Hindlimb muscle (tissue), 1 donor: ENCODE measurements at places on chromosomes 2 and 18. TPM values are rescaled to one million over a fixed set of nuclear protein-coding genes. Genes with fewer than 3 reads are reported as not detected.

DNA sequence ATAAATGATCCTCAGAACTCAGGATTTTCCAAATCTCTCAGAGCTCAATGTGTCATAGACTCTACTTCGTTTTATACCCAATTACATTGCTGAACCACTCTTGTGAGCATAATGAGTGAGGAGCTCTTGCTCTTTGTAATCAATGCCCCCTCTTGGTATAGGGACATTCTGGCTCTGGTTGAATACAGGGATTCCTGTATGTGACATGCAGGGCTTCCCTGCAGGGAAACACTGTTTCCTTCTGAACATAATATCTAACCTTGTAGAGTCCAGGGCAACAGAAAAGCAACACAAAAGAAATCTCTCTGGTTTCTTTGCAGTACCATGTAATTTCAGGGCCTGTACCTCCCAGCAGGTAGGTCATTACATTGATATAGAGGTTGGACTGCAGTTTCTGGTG lies 101.5 kb downstream of the CPS1 start:
- no peak for DNase-seq

- no peak for DNase-seq
Observed at GRCh38 chr2:58521803-58522554, 280.9 kb upstream of the FANCL start.

DNA sequence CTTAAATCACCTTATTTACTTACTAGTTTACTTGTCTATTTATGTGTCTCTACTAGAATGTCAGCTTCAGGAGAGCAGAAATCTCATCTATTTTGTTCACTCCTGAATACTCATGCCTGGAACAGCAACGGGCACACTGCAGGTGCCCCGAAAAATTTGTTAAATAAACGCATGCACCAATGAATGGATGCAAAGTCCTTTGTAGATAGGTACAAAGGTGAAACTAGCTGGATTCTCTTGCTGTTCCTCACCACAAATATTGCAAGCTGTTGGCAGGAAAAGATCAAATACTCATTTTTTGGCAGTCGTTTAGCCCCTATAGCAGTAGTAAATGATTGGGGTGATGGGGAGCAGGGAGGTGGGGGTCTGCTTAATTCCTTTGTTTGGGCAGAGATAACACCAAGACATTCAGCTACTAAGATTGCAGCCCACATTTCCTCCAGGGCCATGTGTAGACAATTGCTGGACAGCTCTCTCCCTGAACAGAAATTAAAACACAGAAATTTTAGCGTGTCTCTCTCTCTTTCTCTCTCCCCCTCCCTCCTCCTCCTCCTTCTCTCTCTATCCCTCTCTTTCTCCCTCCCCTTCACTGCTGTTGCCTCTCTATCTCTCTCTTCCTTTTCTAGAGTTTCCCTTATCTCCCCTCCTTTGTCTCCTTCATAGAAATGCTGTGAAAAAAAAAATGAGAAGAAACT lies 5.4 kb downstream of the MARCHF4 start:
- no peak for DNase-seq

DNA sequence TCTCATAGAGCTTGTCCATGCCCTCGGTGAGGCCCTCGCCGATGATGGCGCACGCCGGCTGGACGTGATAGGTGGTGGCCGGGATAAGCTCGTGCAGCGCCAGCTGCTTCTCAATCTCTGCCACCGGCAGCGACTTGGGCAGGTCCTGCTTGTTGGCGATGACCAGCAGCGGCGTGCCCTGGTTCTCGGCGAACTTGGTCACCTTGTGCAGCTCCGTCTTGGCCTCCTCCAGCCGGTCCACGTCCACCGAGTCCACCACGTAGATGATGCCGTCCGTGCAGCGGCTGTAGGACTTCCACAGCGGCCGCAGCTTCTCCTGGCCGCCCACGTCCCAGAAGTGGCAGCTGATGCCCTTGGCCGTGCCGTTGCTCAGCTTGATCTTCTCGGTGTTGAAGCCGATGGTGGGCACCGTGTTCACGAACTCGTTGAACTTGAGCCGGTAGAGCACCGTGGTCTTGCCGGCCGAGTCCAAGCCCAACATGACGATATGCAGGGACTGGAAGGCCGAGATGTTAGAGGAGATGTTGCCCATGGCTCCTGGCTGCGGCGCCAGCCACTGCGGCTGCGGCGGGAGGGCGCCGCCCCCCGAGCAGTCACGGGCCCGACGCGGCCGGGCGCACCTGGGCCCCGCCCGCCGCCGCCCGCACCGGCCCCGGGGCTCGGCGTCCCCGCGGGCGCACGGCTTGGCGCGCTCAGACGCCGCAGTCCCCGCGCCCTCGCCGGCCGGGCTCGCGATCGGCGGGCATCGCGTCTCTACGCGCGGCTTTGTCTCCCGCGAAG lies 636 bp downstream of the ARL4C start:
- DNase-seq, result no peak

- DNase-seq, result no peak
Observed at GRCh38 chr2:54085069-54085468, 30.3 kb upstream of the ACYP2 start.

DNA sequence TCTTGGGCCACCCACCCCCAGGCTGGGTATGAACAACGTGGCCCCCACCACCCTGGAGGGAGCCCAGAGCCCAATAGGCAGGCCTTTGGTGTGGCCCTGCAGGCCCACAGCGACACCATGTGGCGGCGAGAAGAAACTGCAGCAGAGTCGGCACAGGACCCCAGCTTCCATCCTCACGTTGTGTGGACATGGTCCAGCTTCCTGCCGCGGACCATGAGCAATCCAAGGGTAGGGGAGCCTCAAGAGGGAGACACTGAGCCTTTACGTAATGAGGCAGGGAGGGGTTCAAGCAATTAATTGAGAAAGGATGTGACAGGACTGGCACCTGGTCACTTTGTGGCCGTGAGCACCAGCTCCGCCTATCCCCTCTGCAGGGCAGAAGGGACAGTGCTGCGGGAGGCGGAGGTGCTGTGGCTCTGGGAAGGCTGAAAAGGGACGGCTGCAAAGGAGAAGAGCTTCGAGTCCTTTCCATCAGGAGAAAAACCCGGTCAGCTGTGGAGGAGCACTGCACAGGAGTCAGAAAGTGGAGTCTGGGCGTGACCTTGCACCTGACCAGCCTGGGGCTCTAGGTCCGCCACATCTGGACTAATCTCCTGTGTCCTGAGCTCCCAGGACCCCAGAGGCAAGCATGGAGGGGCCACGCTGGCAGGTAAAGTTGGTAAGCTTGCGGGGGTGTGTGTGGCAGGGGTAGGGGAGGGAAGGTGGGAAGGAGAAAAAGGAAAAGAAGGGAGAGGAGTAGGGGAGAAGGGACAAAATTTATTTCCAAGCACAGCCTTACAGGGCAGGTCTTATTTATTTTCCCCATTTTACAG lies 44.9 kb downstream of the TMEM37 start:
- DNase-seq, result peak; percentile 42

DNA sequence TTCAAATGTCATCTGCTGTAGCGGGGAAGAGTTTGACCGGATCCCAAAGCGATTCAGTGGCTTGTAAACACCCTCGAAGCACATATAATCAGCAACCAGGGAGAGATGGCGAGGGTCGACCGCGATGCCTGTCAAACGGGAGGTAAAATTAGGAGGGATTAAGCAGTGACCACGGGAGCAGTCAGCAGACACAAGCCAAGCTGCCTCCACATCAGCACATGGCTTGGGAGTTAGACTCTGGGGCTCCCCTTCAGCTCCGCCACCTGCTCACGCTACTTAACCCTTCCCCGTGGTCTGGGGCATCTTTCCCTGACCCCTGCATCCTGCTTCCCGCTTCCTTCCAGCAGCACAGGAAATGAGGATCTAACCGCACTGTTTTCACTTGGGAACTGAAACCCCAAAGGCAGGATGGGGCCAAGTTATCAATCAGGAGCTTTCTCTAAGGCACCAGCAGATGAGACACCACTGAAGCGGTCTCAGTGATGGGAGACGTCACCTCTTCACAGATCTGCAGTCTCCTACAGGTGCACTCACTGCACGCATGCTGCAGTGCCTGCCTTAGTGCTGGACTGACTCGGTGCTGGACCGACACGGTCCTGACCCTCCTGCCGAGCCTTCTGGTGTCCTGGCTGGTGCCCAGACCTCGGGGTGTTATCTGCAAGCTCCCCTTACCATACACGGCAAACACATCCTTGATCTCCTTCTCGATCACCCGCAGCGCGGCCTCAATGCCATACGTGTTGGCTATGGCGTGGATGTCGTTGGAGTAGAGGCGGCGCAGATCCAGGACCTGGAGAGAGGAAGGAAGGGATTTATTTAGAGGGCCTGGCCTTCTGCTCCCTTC lies 77.5 kb downstream of the POLR1A start:
- no peak for DNase-seq

The LCT gene
- not detected for polyA plus RNA-seq

The MERTK gene
- 4.4 TPM for polyA plus RNA-seq

The CYTIP gene
- 0.94 TPM for polyA plus RNA-seq

The KCNK3 gene
- 1.5 TPM for polyA plus RNA-seq
